ENCODE measurements at places on chromosomes 3 and 15.
A peak's percentile ranks its signal among the peaks of the same experiment; 100 is the strongest.

DNA sequence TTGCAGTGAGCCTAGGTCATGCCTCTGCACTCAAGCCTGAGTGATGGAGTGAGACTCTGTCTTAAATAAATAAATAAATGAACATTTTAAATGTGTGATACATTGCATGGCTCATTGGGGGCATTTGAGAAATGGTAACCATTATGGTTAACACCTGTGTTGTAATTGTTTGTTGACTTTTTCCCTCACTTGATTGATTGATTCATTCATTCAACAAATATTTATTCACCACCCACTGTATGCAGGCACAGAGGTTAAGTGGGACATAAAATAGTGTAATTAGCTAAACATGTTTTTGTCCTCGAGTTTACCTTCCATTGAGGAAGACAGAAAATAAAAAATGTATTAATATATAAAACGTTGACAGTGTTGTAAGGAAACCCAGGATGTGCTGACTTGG lies 127.1 kb upstream of the ANKRD28 start:
- DNase-seq, result no peak

- no peak for DNase-seq
Observed at GRCh38 chr3:120780977-120781376, 38.4 kb downstream of the GTF2E1 start.

- DNase-seq, result no peak
Observed at GRCh38 chr3:53077476-53078220, 31.8 kb upstream of the SFMBT1 start.

- peak; percentile 57 for DNase-seq
Observed at GRCh38 chr3:114499976-114500375, 206.1 kb downstream of the TIGIT start.

GRCh38 chr3:111768571-111769100 lies 90.4 kb upstream of the PHLDB2 start:
- no peak for DNase-seq

- DNase-seq, result no peak
Observed at GRCh38 chr3:149011676-149012075, 20.3 kb downstream of the GYG1 start.

DNA sequence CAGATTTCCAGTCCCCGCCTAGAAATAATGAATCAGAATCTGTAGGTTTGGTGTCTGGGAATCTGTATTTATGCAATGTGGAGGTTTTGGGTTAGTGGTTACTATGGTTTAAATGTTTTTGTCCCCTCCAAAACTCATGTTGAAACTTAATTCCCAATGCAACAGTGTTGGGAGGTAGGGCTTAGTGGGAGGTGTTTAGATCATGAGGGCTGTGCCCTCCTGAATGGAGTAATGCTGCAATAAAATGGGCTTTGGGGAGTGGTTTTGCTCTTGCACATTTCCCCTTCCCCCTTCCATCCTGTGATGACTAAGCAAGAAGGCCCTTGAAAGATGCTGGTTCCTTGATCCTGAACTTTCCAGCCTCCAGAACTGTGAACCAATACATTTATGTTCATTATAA lies 9.2 kb upstream of the RFC4 start:
- DNase-seq, result no peak

- DNase-seq, result no peak
Observed at GRCh38 chr3:196016059-196016458, 65.8 kb downstream of the TFRC start.

- DNase-seq, result no peak
Observed at GRCh38 chr3:45092132-45093031, 53.8 kb downstream of the CDCP1 start.

GRCh38 chr3:150666167-150666566 lies 37.6 kb downstream of the ERICH6 start:
- DNase-seq, result no peak

DNA sequence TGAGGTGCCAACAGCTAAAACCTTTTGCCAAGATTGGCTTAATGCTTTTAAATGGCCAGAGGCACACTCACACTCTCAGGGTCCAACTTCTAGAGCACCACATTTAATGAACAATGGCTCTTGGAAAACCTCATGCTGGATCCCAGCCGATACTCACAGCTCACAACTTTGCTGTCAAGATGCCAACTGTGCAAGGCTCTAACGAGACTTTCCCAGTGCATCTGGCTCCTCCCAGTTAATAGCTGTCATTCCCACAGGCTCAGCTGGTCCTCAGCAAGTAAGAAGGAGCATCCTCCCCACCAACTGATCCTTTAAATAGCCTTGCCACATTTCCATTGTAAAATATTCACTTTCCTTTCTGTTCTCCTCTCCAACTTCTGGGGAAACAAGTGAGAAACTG lies 20.3 kb upstream of the FRMD4B start:
- no peak for DNase-seq

GRCh38 chr3:9727041-9727595 lies 4.4 kb upstream of the BRPF1 start:
- DNase-seq, result peak; percentile 43

GRCh38 chr3:140384876-140385275 lies 293.0 kb upstream of the TRIM42 start:
- DNase-seq, result no peak

DNA sequence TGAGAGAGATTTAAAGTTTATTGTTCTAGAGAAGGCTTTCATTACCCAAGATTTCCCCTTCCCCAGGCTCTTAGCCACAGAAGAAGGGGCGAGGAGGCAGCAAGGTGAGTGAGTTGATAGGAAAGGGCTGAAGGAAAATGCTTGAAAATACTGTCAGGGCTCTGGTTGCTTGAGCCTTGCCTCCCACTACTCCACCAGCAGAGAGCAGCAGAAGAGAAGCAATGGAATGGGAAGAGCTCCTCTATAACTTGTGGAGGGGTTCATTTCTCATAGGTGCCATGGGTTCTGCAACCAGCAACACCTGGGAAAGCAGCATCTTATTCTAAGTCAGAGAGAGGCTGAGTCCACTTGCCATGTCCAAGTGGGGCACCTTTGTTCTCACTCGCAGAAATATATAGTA lies 184.0 kb upstream of the CNTN6 start:
- DNase-seq, result peak; percentile 52

DNA sequence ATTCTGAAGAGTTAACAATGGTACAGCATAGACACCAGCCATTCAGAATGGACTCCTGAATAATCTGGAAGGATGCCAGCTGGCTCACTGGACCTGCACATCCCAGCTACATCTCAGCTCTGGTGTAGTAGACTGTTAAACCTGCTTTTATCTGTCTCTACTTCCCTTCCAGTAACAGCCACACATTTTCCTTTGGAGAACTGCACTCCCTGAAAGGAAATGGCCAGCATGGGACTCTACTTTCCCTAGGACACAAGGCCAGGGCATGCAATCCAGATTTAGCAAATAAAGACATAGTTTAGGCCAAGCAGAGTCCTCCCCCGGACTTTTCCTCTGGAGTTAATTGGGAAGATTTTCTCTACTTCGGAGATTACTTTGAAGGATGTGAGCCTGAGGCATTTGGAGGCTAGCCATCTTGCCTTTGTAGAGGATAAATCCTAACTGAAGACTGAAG lies 82.7 kb upstream of the TCF12 start:
- no peak for DNase-seq

DNA sequence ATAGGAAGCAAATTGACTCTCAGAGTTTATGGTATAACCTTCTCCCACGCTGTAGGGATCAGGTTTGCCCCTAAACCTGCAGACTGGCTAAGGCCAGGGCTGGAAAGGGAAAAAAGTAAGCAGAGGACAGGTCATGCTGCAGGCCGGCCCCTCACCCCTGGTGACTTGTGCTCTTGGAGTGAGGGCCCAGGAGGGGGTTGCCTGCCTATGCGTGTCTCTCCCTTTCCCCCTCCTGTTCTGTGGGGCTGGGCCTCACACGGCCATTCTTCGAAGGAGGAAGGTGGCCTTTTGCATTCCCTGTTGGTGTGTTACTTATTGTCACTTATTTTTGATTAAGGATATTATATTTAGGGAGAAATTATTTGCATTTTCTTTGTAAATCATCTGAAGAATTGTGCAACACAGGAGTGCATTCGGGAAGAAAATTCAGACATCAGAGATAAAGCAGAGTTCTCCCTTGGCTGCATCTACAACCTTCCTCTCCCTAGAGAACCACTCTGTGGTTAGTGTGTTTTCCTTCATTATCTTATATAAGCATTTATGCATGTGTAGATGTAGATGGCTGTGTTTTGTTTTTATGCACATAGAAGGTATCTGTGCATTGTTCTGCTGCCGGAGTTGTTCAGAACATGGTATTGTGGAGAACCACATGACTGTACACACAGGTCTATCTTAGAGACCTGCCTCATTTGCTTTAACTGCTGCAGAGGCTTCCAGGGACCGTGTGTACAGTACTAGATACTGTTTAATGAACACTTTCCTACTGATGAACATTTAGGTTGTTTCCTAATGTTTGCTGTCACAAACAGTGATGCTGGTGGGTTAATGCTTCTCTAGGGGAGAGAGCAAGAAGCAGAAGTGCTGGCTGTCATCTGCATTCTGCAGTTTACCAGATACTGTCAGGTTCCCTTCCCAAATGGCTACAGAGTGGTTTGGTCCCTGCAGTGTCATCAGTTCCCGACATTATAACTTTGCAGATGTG lies 133.5 kb downstream of the APBA2 start:
- DNase-seq, result no peak

DNA sequence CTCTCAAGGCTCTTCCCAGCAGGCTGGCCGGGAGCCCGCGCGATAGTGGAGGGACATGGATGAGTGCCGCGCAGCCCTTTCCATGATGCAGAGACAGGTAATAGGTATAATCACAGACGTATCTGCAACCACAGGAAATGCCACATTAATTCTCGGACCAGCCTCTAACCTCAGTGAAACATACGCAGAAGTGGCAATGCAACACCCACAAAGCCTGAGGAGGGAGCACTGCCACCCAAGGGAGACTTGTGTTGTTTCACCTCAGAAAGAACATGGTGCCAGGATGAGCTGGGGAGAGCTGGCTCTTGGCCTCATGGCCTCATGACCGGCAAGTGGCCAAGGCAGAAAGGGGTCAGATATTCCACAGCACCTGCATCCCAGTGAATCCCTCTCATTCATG lies 39.0 kb downstream of the PGPEP1L start:
- no peak for DNase-seq

- no peak for DNase-seq
Observed at GRCh38 chr3:171164067-171164465, 137.5 kb upstream of the SLC2A2 start.

- no peak for DNase-seq
Observed at GRCh38 chr3:110608566-110608965, 463.1 kb upstream of the NECTIN3 start.

DNA sequence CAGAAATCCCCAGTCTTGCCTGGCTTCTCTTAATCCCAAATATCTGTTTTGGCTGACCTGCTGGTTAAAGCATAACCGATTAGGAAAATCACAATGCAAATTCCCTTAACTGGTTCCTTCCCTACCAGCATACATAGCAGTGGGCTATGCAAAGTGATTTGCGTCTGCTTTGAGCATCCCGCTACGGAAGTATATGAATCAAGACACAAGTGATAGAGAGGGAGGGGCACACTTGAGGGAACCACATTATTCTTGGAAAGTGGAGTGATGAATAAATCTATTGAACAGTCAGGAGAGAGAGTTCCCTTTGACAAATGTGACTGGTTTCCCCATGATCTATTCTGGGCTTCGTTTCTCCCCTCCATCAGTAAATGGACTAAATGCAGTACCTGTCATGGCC lies 119.6 kb upstream of the C15orf61 start:
- DNase-seq, result no peak

- peak; percentile 67 for DNase-seq
Observed at GRCh38 chr3:177196008-177196455, 1.2 kb downstream of the TBL1XR1 start.

GRCh38 chr3:142165194-142165593 lies 15.8 kb upstream of the TFDP2 start:
- no peak for DNase-seq
